Globus pallidus (tissue), 1 donor: ENCODE measurements at places on chromosomes 4 and X.

DNA sequence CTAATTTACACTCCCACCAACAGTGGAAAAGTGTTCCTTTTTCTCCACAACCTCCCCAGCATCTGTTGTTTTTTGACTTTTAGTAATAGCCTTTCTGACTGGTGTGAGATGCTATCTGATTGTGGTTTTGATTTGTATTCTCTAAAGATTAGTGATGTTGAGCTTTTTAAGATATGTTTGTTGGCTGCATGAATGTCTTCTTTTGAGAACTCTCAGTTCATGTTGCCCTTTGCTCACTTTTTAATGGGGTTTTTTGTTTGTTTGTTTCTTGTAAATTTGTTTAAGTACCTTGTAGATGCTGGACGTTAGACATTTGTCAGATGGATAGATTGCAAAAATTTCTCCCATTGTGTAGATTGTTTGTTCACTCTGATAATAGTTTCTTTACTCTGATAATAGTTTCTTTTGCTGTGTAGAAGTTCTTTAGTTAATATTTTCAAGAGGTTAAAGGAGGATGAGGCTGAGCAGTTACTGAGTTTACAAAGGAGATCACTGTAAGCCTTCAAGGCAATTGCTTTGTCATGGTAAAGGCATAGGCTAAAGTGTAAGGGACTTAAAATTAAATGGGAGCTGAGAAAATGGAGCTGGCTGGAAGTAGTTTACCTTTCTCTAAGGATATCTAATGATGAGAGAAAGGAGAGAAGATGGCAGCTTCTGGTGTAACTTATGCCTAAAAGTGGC, 323.4 kb downstream of the PCDH7 start:
- no peak for DNase-seq

DNA sequence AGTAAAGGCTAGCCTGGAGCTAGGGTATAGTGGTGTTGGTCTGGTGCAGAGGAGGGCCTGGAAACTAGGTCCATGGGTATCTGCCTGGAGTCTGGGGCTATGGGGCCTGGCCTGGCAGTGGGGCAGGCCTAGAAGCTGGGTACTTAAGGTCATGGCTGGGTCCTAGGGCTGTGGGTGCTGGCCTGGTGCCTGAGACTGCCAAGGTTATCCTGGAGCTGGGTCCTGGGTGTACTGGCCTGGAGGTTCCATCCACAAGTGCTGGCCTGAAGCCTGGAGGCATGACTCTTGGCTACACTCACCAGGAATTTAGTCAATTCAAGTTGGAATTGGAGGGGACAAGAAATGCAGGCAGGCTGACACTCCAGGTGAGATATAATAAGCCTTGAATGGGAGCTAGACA, 108.4 kb upstream of the ZCCHC13 start:
- DNase-seq = no peak

GRCh38 chr4:52203351-52203750, 152.2 kb downstream of the SPATA18 start:
- DNase-seq = no peak

- DNase-seq = peak; percentile 0
These were observed 161.7 kb downstream of the BRWD3 start for GRCh38 chrX:80648023-80648422.

DNA sequence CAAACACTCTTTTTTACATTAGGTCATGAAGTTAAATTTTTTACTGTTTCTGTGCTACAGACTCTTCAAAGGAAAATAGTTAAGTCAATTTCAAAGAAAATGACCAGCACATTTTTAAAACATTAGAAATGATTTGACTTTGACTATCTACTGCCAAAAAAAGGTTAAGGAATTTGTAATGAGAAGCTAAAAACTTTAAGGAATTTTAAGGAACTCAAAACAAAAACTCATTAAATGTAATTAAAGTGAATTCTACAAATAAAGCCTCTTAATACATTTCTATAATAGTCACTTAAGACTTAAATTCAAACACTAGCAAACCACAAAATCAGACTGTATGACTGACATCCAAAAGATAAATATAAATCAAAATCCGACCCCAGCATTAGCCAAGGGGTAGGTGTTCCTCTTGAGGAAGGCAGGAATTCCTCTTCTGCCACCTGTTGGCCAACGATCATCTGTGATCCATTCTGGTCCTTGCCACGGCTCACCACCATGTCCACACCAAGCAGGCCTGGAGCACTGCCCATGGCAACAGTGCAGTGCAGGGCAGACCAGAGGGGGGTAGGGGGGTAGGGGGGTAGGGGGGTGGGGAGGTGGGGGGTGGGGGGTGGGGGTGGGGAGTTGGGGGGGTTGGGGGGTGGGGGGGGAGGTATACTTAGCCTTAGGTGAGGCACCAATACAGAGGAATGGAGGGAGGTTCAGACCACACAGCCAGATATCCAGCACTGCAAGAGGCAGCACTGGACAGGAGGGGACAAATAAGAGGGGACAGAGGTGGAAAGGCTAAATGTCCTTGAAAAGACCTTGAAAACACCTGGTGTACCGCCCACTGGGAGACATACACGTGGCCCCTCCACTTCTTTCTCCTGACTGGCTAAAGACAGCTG, 287.4 kb downstream of the CHIC1 start:
- DNase-seq = no peak

- DNase-seq = no peak
These were observed 197.1 kb upstream of the FGF13 start for GRCh38 chrX:138908577-138908976.

GRCh38 chr4:62288808-62289541, 1088.8 kb downstream of the ADGRL3 start:
- DNase-seq = no peak

DNA sequence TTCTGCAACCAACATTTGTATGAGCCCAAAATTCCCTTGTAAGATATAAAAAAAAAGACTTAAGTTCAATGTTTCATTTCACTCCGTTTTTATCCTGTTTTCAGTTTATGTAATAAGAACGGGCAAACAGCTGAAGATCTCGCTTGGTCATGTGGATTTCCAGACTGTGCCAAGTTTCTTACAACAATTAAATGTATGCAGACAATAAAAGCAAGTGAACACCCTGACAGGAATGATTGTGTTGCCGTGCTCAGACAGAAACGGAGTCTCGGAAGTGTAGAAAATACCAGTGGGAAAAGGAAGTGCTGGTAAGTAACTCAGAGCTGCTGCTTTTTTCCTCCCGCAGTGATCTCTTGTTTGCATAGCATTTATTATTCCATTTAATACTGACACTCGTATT, 2.8 kb downstream of the ANKRD37 start:
- DNase-seq = peak; percentile 34

- no peak for DNase-seq
These were observed 214.9 kb upstream of the RPS6KA3 start for GRCh38 chrX:20481632-20482031.

- peak; percentile 16 for DNase-seq
These were observed 138.3 kb upstream of the USP38 start for GRCh38 chr4:143046454-143046853.

DNA sequence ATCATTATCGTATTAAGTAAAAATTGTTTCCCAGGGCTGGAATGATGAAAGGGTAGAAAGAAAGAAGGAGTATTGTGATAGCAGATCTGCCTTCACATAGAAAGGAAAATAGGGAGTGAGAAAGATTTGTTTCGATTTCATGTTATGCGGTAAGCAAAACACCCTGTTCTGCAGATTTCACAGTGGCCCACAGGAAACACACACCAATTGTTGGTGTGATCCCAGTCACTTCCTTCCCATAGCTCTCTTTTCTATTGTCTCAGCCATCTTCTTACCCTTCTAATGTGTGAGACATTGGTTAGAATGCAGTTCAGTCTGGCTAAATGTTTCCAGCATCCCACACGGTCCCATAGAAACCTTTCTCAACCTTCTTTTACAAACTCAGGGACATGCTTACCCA, 2709.8 kb downstream of the PCDH7 start:
- no peak for DNase-seq

GRCh38 chr4:172652369-172652768, 516.2 kb upstream of the GALNT7 start:
- no peak for DNase-seq

GRCh38 chr4:104138116-104138515, 356.6 kb downstream of the CXXC4 start:
- no peak for DNase-seq

GRCh38 chrX:41384051-41384705, 50.2 kb downstream of the DDX3X start:
- DNase-seq = peak; percentile 6

DNA sequence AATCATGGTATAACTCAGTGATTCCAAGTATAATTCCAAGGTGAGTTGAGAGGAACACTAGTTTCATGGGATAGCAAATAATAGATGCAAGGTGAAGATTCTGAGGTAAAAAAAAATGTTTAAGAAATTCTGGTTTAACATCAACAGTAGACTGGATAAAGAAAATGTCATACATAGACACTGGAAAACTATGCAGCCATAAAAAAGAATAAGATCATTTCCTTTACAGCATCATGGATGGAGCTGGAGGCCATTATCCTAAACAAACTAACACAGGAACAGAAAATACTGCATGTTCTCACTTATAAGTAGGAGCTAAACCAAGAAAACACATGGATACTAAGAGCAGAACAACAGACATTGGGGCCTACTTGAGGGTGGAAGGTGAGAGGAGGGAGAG, 54.6 kb upstream of the LEF1 start:
- no peak for DNase-seq

DNA sequence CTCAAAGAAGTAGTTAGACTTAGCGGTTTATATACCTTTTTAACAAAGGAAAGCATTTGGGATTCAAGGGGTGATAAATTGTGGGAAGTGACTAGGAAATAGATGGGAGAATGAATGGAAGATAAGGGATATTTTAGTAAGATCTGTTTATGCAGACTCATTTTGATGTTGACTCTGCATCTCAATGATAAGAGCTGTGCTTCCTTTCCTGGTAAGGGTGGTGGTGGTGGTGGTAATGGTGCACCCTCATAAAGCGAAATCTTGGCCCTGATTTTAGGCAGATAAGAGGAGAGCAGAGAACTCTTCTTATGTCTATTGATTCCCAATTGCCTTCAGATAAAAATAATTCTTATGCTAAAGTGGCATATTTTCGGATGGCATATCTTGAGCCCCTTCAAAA, 197.1 kb downstream of the SPRY1 start:
- no peak for DNase-seq

- DNase-seq = no peak
These were observed 850.2 kb upstream of the SLIT2 start for GRCh38 chr4:19401301-19402080.

DNA sequence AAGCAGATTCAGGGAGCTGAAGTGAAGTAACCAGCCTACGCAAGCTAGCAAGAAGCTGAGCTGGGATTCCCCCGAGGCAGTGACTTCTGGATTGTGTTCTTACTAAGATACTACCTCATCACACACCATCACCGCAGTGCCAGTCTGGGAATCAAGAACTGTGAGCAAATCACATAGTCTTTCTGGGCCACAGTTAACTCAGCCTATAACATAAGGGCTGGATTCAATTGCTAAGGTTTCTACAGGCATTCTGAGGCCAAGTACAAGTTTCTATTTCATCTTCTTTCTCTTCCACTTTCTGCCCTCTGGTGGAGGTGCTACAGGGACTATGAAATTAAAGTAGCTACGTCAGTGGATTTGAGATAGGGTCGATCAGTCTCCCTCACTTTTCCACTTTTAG, 1.4 kb upstream of the CORIN start:
- DNase-seq = no peak

GRCh38 chr4:7233006-7233580, 40.8 kb downstream of the SORCS2 start:
- DNase-seq = no peak

DNA sequence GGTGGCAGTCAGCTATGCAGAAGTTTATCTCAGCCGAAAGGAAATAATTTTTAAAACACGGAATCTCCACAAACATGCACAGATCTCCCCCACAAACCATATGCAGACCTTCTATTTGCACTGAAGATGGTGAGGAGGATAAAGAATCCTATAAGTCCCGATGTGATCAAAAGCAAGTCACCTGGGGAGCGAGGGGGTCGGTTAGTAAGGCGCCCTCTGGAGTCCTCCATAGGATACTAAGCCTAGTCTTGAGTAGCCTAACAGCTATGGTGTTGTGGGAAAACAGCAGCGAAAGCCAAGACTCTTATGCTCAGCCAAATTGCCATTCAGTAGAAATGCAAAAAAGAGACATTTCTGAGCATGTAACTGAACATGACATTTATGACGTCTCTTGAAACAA, 210.9 kb downstream of the FRMPD4 start:
- no peak for DNase-seq

- DNase-seq = no peak
These were observed 32.6 kb upstream of the MSMO1 start for GRCh38 chr4:165294907-165295306.

GRCh38 chrX:156001001-156001666, 3.6 kb downstream of the IL9R start:
- DNase-seq = no peak

- DNase-seq = no peak
These were observed 764.4 kb upstream of the PCDH10 start for GRCh38 chr4:132384709-132385108.

DNA sequence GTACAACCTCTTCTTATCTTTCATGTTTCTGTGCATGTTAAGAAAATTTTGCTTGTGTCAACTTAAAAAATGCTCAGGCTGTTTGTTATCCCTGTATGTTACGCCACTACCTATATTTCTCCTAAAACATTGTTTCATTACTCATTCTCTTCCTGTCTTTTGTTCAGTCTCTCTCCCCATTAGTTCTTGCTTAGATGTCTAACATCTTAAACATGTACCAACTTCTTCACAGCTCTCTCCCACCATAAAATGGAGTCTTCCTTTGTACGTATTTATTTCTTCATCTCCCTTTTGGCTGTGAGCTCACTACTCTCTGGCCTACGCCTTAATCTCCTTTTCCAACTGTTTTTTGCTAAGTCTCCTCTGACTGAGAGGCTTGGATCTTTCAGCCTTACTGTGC, 36.4 kb downstream of the PCDH7 start:
- no peak for DNase-seq

DNA sequence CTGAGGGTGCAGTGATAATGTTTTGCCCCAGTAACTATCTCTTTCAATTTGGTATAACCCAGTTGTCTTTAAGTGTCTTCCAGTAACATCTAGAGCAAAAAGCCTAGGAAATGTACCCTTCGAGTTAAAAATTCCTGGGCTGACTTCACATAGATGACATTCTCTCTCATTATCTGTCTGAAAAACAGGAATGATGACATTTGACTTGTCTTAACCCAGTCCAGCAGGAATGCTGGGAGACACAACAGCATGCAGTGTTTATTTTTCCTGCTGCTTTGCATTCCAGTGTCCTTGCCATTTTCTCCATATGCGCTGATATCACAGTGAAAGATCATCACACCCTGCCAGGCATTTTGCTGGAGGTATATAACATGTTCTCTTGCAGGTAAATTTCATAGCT, 130.0 kb downstream of the SOWAHB start:
- no peak for DNase-seq

GRCh38 chr4:7360806-7361205, 73.9 kb downstream of the PSAPL1 start:
- no peak for DNase-seq

DNA sequence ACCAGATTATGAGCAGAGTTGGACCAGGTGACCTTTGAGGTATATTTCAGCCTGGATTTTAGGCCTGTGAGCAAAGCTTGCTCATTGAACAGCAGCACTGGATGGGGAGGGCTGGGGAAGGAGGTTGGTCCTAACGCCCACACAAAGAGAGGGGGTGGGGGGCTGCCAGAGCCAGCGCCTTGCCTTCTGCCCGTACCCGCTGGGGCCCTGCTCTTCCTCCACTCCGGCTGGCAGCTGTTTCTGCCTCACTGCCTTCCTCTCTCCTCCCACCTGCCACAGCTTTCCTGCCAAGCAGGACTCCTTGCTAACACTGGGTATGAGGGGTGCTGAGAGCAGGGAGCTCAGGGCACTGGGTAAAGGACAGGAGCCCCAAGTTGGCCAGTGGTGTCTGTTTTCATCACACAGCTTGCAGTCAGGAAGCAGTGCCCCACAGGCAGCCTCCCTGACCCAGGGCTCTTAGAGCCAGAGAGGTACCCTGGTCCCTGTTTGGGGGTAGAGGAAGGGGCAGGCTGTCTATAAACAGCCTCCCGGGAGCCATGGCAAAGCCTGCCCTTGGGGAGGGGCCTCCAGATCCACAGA, 6.1 kb downstream of the NALF2 start:
- no peak for DNase-seq
